Renal pelvis (tissue), 12 donors: ENCODE measurements at places on chromosomes 5 and 9. TPM values are rescaled to one million over a fixed set of nuclear protein-coding genes. Genes with fewer than 3 reads are reported as not detected.

Gene HACD4
- 2.7 TPM for polyA plus RNA-seq

Gene CTXN3
- polyA plus RNA-seq, result 0.09 TPM

Gene AGXT2
- polyA plus RNA-seq, result 26.9 TPM

Gene PDCD1LG2
- 0.07 TPM for polyA plus RNA-seq

Gene RNF224
- polyA plus RNA-seq, result 15.2 TPM

Gene ESM1
- polyA plus RNA-seq, result 6.0 TPM

Gene CYLC2
- not detected for polyA plus RNA-seq

Gene RASEF
- 7.2 TPM for polyA plus RNA-seq

Gene ECM2
- 14.1 TPM for polyA plus RNA-seq

Gene SHLD3
- 3.9 TPM for polyA plus RNA-seq

Gene CER1
- 1.3 TPM for polyA plus RNA-seq

Gene ARL14EPL
- polyA plus RNA-seq, result not detected

Gene CSNK1G3
- polyA plus RNA-seq, result 39.1 TPM

Gene LCN2
- polyA plus RNA-seq, result 0.78 TPM

Gene SLC9A3
- 58.0 TPM for polyA plus RNA-seq

Gene CAMK2A
- polyA plus RNA-seq, result 6.0 TPM

Gene PARP8
- polyA plus RNA-seq, result 16.3 TPM

Gene PCDHGA12
- 1.1 TPM for polyA plus RNA-seq

Gene SH3TC2
- 0.68 TPM for polyA plus RNA-seq
